ENCODE measurements at places on chromosomes 2 and 18.

- no peak for DNase-seq
These were observed 77.7 kb upstream of the CYP1B1 start for GRCh38 chr2:38153476-38154135.

DNA sequence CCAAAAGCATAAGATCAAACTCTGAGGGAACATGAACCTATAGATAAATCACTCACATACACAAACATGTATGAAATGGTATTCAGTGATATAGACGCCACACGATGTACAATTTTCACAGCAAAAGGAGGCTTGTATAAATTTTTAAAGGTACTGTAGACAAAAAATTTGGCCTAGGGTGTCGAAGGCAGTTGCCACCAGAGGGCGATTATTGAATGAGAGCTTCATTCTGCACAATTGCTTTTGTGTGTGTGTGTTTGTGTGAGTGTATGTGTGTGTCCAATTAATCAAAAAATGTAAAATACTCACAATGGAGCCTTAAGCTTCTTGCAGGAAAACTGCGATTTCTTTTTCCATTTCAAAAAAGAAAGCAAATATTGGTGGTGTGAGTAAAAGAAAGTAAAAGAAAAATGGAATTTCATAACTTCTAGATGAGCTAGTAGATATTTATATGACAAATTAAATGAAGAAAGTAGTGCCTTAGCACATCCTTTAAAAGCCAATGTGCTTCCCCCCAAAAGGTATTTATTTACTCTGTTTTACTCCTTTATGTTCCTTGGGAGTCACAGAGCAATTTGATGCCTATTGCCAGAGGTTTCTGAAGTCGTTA is 800.1 kb downstream of the SATB2 start:
- no peak for DNase-seq

GRCh38 chr2:209125291-209125690 is 298.6 kb upstream of the MAP2 start:
- DNase-seq = no peak

DNA sequence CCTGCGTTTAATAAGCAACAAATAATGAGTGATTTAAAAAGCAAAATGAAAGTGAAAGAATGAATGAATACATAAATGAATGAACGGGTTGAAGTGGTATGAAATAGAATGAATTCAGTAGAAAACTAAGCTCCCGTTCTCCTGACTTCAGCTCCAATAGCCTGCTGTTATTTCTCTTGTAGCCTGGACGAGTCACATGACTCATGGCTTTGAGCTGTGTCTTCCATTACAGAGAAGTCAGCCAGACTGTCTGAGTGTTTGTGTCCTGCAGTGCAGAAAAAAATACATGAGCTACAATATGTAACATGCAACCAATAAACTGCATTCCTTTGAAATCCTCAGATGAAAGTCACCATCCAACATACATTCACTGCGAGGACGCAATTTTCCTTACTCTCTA is 21.2 kb downstream of the SCG2 start:
- DNase-seq = no peak
